ENCODE measurements at places on chromosomes 2 and 18. TPM values are rescaled to one million over a fixed set of nuclear protein-coding genes. Genes with fewer than 3 reads are reported as not detected.

Gene AOX1
- total RNA-seq, result 19.4 TPM

Gene ELAC1
- 4.5 TPM for total RNA-seq

Gene PNKD
- total RNA-seq, result 18.3 TPM

Gene CCDC85A
- total RNA-seq, result not detected

Gene GPR45
- not detected for total RNA-seq

Gene TUBA3E
- total RNA-seq, result not detected

Gene TMEM169
- total RNA-seq, result 0.26 TPM

Gene AFF3
- total RNA-seq, result 0.34 TPM

Gene C2orf69
- 8.7 TPM for total RNA-seq

Gene SERPINB8
- 5.8 TPM for total RNA-seq

Gene GPR17
- total RNA-seq, result not detected

Gene CPLX4
- not detected for total RNA-seq

Gene NT5C1B
- total RNA-seq, result not detected

Gene RNF152
- total RNA-seq, result 18.3 TPM

Gene OTOS
- total RNA-seq, result not detected

Gene SALL3
- not detected for total RNA-seq

Gene KCNS3
- total RNA-seq, result under 0.01 TPM

Gene FHOD3
- total RNA-seq, result 4.3 TPM

Gene MAP3K19
- total RNA-seq, result not detected

Gene DARS1
- total RNA-seq, result 138 TPM

Gene MBP
- total RNA-seq, result 18.8 TPM

Gene DTNA
- 19.1 TPM for total RNA-seq

Gene LYG1
- 0.16 TPM for total RNA-seq

Gene COL3A1
- total RNA-seq, result 3,691 TPM

Gene GPR39
- 0.86 TPM for total RNA-seq

Gene LYG2
- not detected for total RNA-seq

Gene RBBP8
- 7.9 TPM for total RNA-seq

Gene FAHD2B
- 4.1 TPM for total RNA-seq

Gene PNPT1
- total RNA-seq, result 7.6 TPM

Gene SH3RF3
- 1.9 TPM for total RNA-seq

Gene ACVR1C
- 0.43 TPM for total RNA-seq

Gene PRSS56
- total RNA-seq, result not detected

Gene TEKT4
- not detected for total RNA-seq

Gene KCNK3
- under 0.01 TPM for total RNA-seq

Gene ANO7
- 0.63 TPM for total RNA-seq

Gene CCDC74A
- total RNA-seq, result 9.3 TPM

Gene DNAH6
- 0.17 TPM for total RNA-seq

Gene NRP2
- 41.9 TPM for total RNA-seq

Gene TUBA4B
- total RNA-seq, result under 0.01 TPM

Gene HS1BP3
- total RNA-seq, result 29.4 TPM

Gene ZBTB7C
- under 0.01 TPM for total RNA-seq

Gene SCN3A
- total RNA-seq, result 0.17 TPM

Gene REG3G
- not detected for total RNA-seq

Gene BUB1
- 5.8 TPM for total RNA-seq

Gene TM4SF20
- not detected for total RNA-seq

Gene DPP10
- total RNA-seq, result not detected

Gene ICOS
- not detected for total RNA-seq

Gene GDF7
- under 0.01 TPM for total RNA-seq

Gene PSME4
- total RNA-seq, result 11.8 TPM

Gene IMPA2
- total RNA-seq, result 5.5 TPM

Gene REEP1
- not detected for total RNA-seq

Gene UGT1A4
- not detected for total RNA-seq

Gene NMUR1
- total RNA-seq, result 0.09 TPM

Gene CLEC4F
- total RNA-seq, result not detected

Gene COA5
- total RNA-seq, result 48.1 TPM

Gene IL36RN
- total RNA-seq, result not detected
